ENCODE measurements at places on chromosomes 4 and X.

DNA sequence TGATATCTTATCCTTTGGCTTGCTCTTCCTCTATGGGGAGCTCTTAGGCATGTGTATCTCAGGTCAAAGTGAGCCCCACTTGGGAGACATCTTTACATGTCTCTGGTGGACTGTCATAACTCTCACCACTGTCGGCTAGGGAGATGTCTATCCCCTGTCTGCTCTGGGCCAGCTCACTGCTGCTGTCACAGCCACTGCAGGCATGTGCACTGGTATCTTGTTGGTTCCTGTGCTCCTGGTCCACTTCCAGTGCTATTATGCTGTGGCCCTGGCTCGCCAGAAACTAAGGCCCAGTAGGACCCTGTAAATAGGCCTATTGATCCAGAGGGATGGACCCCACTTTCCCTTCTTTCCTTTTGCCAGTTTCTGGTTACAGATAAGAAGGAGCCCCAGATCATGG is 56.6 kb upstream of the LAS1L start:
- DNase-seq: no peak

- DNase-seq: peak; percentile 74
These were observed 1494.4 kb downstream of the STIM2 start for GRCh38 chr4:28354880-28355656.

GRCh38 chr4:43816116-43816515 is 632.5 kb downstream of the KCTD8 start:
- DNase-seq: no peak

DNA sequence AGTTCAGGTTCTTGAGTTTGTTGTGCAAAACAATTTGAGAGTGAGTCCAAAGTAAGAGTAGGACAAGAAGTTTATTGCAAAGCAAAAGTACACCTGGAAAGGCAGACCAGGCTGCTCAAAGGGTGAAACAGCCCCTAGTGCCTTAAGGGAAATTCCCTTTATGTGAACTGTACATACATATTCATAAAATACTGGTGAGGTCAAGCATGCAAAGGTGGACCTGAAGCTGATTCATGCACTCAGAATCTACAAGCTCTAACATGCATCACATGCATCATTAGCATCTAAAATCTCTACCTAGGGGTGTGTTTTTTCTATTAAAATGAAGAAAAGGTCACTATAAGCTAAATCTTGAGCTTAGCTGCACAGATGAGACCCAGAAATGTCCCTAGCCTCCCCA is 266.9 kb downstream of the SPATA18 start:
- no peak for DNase-seq

DNA sequence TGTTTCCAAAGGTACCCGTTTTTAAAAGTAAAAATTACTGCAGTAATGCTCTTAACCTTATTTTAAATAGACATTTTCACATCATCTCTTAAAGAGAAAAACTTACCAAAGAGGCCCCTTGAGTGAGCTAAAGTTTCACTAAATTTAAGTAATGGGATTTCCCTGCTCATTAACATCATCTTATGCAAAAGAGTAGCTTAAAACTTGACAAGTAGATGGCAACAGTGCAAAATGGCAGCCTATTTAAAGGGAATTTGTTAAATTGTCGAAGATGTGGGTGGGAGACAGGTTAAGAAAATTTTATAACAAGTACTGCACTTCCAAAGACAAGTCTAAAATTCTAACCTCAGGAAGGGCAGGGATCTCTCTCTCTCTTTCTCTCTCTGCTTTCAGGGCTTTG is 271.7 kb upstream of the LDB2 start:
- no peak for DNase-seq

- DNase-seq: peak; percentile 0
These were observed 1.5 kb upstream of the FAM193A start for GRCh38 chr4:2534904-2535375.

DNA sequence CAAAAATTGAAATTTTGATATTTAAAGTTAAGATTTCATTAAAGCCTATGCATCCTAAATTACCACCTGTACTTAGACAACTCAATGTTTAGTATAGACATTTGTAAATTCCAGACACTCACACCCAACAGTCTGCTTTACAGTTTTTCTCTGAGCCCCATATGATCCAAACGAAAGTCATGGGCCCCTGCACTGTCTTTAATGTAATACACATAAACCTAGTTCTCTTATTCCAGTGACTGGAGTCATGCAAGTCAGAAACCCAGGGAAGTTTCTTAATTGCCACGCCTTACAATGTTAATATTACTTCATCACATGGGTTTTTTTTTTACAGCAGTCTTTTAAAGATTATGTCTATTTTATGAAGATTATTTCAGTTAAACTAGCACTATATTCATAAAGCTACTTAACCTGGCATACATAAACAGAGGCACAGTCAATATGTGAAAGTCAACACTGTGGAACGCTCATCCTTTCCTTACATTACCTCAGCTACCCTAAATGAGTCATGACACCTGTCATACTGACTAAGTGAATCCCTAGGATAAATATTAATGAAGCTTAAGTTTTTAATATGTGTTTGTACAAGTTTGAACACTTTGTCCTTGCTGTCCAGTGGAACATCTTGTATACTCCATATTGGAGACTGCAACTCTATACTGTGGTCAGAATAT is 67.7 kb upstream of the H2AZ1 start:
- no peak for DNase-seq

GRCh38 chr4:126558596-126558995 is 1074.2 kb upstream of the INTU start:
- DNase-seq: no peak

GRCh38 chr4:35644591-35644990 is 599.7 kb downstream of the ARAP2 start:
- no peak for DNase-seq

DNA sequence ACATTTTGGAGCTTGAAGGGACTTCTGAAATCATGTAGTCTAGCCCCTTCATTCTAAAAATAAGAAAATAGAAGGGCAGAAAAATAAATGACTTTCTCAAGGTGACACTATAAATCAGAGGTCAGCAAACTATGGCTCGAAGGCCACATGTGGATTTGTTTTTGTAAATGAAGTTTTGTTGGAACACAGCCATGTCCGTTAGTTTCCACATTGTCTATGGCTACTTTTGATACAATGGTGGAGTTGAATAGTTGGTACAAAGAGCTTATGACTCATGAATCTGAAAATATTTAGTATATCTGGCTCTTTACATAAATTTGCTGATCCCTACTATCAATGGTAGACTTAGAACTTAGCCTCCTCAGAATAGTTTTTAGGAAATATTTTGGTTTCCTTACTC is 302.4 kb upstream of the PRPS2 start:
- no peak for DNase-seq

DNA sequence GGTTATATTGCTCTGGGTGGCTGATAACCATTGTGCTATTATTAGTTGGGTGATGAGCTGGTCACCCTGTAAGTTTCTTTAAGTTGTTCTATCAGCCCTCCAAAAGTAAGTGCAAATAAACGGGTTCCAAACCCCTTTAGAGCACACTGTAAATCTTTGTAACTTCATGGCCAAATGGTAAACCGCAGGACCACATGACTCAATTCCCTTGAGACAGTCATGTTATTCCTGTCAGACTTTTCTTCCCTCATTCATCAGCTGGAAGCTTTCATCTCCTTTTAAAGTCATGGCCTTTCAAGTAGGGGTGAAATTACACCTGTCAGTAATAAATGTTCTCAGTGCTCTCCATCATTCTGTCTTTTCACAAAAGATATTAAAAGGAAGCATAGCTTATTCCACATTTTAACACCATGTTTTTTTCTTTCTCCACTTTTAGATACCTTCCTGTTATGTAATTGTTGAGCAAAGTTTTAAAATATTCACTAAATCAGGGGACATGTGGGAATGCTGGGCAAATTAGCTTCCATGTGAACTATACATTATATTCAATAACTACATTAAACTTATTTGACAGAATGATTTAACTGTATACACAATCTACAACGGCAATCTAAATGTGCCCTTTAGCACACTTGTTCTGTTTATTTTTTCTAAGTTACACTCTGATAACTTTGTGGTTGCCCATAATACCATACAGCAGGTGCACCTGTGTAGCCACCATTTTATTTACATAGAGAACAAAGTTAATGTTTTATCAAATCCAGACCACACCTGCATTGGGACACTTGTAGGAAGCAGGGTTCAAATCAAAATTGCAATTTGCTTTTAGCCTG is 275.5 kb downstream of the CFAP299 start:
- no peak for DNase-seq

DNA sequence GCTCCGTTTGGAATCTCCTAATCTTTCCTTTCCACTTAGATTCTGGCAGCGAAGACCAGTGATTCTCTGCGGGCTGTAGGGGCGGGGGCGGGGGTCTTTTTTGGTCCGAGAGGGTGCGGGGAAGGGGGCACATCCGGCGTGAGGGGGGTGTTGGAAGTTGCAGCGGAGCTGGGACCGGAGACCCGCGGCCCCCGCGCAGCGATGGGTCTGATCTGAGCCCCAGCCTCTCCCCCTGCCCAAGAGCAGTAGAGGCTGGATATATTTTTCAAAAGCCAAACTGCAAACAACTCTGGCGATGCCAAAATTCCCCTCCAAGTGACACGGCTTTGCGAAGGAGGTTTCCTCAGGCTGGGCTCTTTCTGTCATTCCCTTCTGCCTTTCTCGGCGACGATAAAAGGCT is 355 bp downstream of the GRID2 start:
- DNase-seq: peak; percentile 76

- no peak for DNase-seq
These were observed 65.8 kb upstream of the FAM47A start for GRCh38 chrX:34197946-34198345.

DNA sequence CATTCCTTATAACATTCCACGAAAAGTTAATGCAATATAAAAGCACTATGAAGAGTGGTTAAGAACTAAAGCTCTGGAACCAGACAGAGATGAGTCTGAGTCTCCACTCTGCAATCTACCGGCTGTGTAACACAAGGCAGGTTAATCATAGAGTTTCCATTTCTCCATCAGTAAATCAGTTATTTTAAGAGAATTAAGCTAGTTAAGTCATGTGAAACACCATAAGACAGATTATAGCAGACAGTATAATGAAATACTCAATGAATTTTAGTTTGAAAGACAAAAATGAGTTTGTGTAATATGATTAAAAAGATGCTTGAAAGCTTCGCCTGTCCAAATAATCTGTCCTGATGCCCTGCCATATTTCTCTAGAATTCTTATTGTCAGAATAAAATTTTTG is 282.6 kb upstream of the ACTRT1 start:
- no peak for DNase-seq

DNA sequence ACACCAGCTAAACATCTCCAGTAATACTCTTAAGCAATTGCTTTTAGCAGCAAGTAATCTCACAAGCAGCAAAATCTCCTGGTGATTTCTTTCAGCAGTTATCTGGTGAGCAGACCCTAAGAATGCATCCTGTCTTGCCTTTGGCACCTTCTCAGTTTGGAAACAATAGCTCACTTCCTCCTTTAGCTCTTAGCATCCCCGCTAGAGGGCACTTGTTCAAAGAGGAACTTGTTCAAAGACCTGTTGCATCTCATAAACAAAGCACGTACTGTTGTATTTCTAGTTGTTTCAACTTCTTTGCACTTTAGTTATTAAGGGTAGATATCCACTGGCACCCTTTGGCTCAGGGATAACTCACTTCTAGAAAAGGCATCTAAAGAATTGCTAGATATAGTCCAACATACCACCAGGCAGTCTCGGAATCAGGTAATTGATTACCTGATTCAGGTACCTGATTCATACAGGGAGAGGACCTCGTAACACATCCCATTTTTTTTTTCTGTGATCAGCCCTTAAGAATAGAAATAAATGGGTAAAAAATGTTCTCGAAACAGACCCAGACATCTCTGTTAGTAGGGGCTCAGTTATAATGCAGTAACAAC is 81.9 kb upstream of the QRFPR start:
- DNase-seq: peak; percentile 28

Measured in spinal cord (tissue), 10 donors.